ENCODE measurements at places on chromosomes 2 and 18.
A peak's percentile ranks its signal among the peaks of the same experiment; 100 is the strongest.

- DNase-seq = peak; percentile 44
Observed at GRCh38 chr2:172710584-172711047, 25.0 kb upstream of the RAPGEF4 start.

DNA sequence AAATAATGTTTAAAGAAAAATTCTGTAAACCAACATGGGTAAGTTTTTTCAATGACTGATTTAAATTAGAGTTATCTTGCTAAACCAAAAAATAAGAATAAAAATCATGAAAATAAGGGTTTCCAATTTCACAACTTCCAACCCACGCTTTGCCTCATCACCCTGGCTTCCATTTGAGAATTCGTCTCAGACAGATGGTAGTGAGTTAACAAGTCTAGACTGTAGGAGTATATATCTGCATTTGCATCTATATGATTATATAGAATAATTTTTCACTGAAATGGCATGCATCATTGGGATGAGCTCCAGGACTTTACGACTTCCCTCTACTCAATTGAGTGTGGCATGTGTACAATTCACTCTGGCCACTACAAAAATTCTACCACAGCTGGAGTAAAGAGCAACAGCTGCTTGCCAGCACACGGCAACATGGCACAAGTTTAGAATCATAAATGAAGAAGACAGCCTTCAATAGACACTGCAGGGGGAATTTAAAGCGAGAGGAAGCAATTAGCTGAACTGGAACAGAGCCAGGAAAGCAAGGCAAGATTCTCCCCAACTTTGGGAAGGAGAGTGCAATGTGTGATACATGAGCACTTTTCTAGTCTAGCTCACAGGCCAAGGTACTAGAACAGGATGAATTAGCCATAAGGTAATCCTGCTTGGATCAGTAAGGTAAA is 1673.5 kb upstream of the CELF4 start:
- no peak for DNase-seq

- DNase-seq = no peak
Observed at GRCh38 chr2:25204190-25204838, 35.9 kb upstream of the POMC start.

GRCh38 chr2:185979546-185980071 is 241.0 kb downstream of the FSIP2 start:
- DNase-seq = no peak

All from dorsolateral prefrontal cortex (tissue), 122 donors.